Endothelial cell of umbilical vein (primary cell): ENCODE measurements at places on chromosomes 2 and 18. TPM values are rescaled to one million over a fixed set of nuclear protein-coding genes. Genes with fewer than 3 reads are reported as not detected.

Gene HOXD13
- total RNA-seq: not detected in 2 replicates

Gene KHK
- 3.7 and 4.4 TPM in 2 replicates for total RNA-seq

Gene NEB
- total RNA-seq: 1.8 and 3.6 TPM in 2 replicates

Gene FBXO48
- 0.73 and 0.83 TPM in 2 replicates for total RNA-seq

Gene DSC3
- 0.18 and 0.23 TPM in 2 replicates for total RNA-seq

Gene TYW5
- 8.5 and 8.9 TPM in 2 replicates for total RNA-seq

Gene CHMP3
- total RNA-seq: 86.3 and 92.2 TPM in 2 replicates

Gene AFG3L2
- 40.6 and 42.4 TPM in 2 replicates for total RNA-seq

Gene SERPINE2
- 8.8 and 15.5 TPM in 2 replicates for total RNA-seq

Gene NCKAP5
- 3.0 and 3.3 TPM in 2 replicates for total RNA-seq

Gene TEKT4
- not detected in 2 replicates for total RNA-seq

Gene CFAP221
- total RNA-seq: not detected in 2 replicates

Gene ADCYAP1
- not detected in 2 replicates for total RNA-seq

Gene CHRNG
- not detected in 2 replicates for total RNA-seq

Gene CCDC178
- total RNA-seq: 0.80 and 1.3 TPM in 2 replicates

Gene PDE11A
- total RNA-seq: 0.25 and 0.51 TPM in 2 replicates

Gene SH3RF3
- total RNA-seq: 9.4 and 14.7 TPM in 2 replicates

Gene CCL20
- 0.53 TPM in 1 of 2 replicates, not detected in the other for total RNA-seq

Gene EEF1B2
- 558 and 576 TPM in 2 replicates for total RNA-seq

Gene CAPN14
- total RNA-seq: 0.15 and 0.23 TPM in 2 replicates

Gene ANKRD30B
- not detected in 2 replicates for total RNA-seq

Gene TXNDC2
- not detected in 2 replicates for total RNA-seq
